ENCODE measurements at places on chromosomes 4 and X.

DNA sequence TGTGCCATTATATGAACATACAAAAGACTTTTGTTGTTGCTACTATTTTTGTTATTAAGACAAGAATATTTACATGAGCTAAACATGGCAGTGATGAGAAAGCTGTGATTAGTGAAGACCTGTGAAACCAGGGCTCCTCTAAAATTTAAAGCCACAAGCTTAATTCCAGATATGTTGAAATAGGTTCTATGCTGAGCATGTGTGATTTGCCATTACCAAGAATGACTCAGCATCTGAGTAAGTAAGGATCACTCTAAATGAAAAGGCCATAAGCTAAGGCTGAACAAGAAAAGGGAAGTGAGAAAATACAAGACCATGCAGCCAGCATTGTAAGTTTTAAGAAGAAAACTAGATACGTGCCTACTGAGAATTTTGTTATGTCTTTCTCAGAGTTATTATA lies 75.9 kb upstream of the CAMK2D start:
- DNase-seq: peak; percentile 83

DNA sequence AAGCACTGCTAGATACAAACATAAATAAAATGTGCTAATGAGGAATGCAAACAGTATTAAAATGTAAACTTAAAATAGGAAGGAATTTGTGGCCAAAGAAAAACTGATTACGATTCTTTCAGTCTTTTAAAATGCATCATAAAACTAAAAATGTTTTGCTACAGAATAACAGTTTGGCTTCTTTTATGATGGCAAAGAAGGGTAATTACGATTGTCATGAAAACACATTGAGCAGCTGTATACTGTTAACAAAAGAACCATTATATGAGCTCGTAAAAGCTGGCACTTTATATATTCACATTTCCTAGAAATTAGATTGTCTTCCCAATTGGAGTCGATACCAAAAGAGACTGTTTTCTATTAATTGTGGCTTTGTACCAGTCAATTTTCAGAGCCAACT lies 290.4 kb downstream of the NR3C2 start:
- DNase-seq: no peak

- DNase-seq: no peak
Observed at GRCh38 chr4:48031802-48032525, 15.4 kb downstream of the NIPAL1 start.

DNA sequence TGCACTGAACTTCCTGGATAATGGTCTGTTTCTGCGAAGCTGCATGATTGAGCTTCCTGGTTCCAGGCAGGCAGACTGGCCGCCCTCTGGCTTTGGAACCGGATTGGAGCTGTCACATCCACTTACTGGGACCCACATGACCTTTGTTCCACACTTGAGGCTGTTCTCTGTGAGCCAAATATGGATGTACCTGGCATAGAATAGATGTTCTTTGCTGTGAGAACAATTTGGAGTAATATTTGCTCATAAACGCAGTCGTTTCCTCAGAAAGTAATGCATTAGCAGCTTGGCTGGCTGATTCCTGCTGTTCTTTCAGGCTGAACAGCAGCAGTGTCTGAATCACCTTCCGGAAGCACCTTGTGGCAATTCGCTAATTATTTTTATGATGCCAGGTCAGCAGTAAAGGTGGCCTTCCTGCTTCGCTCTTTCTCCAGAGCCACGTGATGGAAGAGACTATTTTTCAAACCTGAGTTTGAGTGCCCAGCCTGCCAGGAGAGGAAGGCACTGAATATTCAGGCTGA lies 78.1 kb upstream of the BOD1L1 start:
- no peak for DNase-seq

- no peak for DNase-seq
Observed at GRCh38 chr4:139686130-139686529, 20.5 kb downstream of the MGST2 start.

- DNase-seq: peak; percentile 17
Observed at GRCh38 chr4:21949073-21949457, 493 bp upstream of the KCNIP4 start.

GRCh38 chrX:40015693-40016092 lies 82.1 kb downstream of the BCOR start:
- no peak for DNase-seq

DNA sequence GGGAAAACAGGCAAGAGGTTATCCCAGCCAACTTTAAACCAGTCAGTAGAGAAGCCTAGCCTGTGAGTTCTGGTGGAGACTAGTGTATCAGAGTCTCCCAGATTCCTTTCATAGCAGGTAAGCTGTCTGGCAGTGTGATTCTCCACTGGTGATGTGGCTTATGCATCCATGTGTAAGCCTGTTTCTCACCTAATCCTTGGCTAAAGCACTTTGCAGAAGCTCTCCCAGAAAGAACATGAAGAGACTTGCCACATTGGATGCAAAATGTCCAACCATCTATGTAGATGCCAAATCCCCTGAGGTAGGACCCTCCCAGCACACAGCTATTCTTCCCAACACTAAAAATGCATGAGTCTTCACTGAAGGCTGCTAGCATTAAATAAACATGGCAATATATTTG lies 111.7 kb downstream of the CHRNA9 start:
- no peak for DNase-seq

- DNase-seq: peak; percentile 45
Observed at GRCh38 chr4:112038861-112039260, 106.4 kb upstream of the FAM241A start.

DNA sequence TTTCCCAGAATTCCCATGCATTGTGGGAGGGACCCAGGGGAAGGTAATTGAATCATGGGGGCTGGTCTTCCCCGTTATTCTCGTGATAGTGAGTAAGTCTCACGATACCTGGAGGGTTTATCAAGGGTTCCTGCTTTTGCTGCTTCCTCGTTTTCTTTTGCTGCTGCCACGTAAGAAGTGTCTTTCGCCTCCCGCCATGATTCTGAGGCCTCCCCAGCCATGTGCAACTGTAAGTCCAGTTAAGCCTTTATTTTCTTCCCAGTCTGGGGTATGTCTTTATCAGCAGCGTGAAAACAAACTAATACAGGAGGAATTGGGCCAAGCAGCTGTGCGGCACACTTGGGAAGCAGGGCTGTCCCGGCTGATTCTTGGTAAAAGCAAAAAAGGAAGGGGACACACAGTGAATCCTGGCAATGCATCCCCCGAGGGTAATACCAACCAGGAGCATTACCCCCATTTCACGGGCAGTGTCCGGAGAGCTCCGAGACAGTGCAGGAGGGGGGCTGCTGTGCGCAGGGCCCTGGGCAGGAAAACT lies 185.7 kb downstream of the AFAP1 start:
- DNase-seq: no peak
